ENCODE measurements at places on chromosomes 7 and 10.
A peak's percentile ranks its signal among the peaks of the same experiment; 100 is the strongest.

- DNase-seq, result peak; percentile 36
Observed at GRCh38 chr10:104925232-104925851, 284.3 kb downstream of the SORCS3 start.

DNA sequence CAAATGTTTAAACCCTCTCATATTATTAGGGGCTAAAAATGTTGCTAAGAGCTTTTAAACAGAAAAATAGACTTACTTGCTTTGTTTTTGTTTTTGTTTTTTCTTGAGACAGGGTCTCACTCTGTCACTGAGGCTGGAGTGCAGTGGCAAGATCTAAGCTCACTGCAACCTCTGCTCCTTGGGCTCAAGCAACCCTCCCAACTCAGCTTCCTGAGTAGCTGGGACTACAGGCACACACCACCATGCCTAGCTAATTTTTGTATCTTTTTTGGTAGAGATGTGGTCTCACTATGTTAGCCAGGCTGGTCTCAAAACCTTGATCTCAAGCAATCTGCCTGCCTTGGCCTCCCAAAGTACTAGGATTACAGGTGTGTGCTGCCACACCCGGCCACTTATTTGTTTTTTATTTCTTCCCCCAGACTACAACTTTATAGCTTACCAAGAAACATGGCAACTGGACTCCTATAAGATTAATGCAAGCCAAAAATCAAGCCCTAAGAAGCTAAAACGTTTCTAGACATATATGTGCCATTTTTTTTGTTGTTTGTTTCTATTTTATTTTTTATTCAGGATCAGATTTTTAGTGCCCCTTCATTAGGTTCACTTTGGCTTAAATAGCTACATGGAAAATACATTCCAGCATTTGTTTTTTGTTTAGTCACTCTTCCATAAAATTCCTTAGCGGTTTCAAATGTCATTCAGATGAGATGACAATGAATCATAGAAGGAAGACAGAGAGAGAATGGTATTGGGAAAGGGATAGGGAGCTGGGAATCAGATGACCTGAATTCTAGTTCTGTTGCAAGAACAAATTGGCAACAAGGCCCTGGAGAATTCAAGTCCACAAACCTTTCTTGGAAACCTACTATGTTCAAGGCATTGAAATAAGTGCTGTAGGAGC lies 163.4 kb upstream of the MKLN1 start:
- DNase-seq, result peak; percentile 90

DNA sequence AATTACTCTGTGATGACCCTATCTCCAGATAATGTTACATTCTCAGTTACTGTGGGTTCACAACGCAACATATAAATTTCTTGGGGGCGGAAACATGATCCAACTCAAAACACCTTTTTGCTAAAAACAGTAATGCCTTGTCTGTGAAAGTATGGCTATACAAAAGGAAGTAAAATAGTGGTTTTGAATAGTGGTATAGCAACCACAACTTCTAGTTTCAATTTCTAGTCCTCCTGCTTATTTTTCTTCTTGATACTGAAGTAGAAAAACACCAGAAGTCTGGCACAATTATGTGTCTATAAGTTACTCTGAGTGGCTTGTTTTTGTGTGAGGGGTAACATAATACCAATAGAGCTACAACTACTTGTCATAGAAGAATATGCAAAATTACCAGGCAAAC lies 21.5 kb upstream of the ZNF800 start:
- DNase-seq, result no peak

- no peak for DNase-seq
Observed at GRCh38 chr7:71705901-71706596, 574.1 kb downstream of the GALNT17 start.

GRCh38 chr7:158386866-158387545 lies 200.6 kb downstream of the PTPRN2 start:
- no peak for DNase-seq

- DNase-seq, result no peak
Observed at GRCh38 chr7:28469562-28469961, 57.2 kb downstream of the CREB5 start.

DNA sequence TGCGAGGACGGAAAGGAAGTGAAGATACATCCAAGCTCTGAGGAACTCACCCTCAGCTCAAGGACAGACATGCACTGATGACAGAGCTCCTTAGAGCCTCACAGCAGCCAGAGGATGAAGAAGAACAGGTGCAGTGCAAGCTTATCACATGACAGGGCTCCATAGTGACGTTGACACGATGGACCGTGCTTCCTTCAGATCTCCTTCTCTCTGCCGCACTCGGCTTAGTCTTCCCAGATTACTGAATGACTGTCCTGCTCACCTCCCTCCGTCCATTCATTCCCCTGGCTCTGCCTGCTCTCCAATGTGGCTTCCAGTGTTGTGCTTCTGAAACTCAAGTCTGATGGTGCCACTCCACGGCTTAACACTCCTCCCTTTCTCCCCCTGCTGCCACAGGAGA lies 161.5 kb upstream of the PFKP start:
- DNase-seq, result no peak

DNA sequence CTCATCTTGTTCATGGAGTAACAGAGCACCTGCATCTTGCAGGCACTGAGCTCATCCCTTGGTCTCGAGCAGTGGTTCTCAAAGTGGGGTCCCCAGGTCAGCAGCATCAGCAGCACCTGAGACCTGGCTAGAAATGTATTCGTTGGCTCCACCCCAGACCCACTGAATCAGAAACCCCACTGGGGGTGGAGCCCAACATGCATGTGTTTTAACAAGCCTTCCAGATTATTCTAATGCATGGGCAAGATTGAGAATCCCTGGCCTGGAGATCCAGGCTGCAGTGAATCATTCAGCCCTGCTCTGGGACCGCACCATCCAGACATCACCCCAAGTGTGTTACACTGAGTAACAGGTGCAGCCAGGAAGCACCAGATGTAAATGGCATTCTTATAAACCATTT lies 85.1 kb upstream of the PPIF start:
- DNase-seq, result no peak

DNA sequence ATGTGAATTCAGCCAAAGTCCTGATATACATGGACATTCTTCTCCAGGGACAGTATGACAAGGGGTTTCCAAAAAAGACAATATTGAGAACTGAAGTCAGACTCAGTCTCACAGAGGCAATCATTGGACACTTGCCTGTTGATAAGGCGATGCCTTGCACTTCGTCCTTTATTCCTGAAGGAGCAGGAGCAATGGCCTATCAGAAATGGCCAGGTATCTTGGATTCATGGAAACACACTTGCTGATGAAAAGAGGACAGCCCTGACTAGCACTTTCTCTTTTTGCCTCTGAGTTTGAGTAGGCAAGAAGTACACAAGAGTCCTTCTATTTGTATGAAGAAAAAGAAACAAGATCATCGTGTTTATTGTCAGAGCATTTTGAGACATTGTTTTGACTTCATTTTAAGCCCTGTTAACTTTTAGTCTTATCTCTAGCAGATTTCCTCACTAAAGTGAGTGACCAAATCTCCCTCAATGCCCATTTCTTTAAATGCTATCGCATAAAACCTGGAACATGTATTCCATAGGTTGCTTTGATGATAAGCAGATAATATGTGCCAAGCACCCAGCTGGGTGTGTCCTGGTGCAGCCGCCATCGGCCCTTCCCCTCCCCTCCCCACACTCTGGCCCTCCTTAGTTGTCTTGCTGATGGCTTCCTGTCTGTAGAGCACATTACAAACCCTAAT lies 26.6 kb downstream of the ST8SIA6 start:
- DNase-seq, result no peak
